ENCODE measurements at places on chromosomes 2 and 18.

DNA sequence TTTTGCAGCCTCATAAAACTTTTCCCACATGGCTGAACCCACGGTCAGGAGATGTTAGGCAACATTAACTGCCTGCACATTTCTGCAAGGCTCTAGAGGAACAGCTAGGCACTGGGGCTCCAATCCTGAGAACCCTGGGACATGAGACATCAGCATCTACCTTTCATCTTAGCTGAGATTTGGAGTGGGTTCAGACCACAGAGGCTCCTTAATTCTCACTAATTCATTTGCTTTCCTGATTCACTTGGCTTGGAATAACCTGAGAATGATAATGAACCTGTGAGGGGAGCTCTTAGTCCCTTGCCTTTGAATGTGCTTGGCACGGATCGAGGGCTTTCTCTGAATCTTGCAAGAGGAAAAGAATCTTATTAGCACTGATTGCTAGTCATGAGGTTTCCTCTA lies 266.2 kb downstream of the FIGN start:
- DNase-seq: no peak

- DNase-seq: no peak
Measured at GRCh38 chr2:224094413-224094812, 55.3 kb upstream of the SERPINE2 start.

DNA sequence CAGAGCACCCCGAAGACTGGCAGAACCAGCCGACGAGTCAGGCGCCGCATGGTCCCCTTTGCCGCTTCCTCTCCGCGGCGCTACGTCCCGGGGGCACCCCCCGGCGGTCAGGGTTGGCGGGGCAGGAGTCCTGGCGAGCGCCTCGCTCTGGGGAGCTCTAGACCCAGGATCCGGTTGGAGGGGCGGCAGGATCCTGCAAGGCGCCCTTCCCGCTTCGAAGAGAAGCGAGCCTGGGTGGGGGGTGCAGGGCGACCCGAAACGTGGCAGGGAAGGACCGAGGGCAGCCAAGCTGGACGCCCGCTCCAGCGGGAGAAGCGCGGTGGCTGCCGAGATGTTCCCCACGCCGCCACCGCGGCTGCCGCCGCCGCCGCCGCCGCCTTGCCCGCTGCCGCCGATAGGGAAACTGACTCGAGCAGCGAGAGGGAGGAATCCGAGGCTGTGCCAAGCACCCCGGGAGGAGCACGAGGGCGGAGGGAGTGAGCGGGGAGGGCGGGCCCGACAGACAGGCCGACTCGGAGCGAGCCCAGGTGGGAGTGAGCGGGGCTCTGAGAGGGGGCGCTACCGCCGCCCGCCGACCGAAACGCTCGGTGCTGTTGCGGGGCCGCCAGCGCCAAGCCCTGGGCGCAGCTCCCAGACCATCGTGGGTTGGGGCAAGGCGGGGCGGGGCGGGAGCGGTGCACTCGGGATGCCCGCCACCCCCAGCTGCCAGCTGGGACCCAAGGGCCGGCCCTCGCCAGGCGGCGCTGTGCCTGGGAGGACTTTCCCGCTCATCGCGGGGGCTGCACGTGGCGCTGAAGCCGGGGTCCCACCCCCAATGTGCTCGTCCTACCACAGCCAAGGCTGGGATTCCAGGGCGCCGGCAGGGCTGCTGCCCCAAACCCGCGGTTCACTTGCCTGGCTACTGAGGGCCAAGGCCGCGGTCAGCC lies at the start of gene GALNT14:
Gene GALNT14 (minus strand): TSS at position 404 of the 926 bp plus-strand sequence. CDS start 354 bp downstream, at position 50.
- DNase-seq: peak; percentile 45

DNA sequence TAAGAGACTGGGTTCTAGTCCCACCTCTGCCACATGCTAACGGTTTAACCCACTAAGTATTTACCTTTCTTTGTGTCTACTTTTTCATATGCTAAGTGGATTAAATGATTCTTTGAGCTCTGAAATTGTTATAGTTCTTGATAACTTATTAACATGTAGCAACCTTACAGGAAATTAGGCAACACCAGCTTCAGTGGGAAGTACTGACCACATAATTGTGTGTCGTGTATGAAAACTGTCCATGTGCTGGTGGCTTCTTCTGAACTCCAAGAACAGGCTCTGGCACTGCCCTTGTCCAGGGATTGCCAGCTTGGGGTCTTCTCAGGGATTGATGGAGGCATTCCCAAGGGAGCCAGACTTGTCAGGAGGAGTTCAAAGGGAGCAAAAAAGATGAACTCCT lies 427.7 kb downstream of the TGIF1 start:
- DNase-seq: no peak

GRCh38 chr18:78721981-78722380 lies 257.6 kb upstream of the SALL3 start:
- no peak for DNase-seq

GRCh38 chr2:164779383-164780057 lies 62.1 kb downstream of the COBLL1 start:
- DNase-seq: no peak

DNA sequence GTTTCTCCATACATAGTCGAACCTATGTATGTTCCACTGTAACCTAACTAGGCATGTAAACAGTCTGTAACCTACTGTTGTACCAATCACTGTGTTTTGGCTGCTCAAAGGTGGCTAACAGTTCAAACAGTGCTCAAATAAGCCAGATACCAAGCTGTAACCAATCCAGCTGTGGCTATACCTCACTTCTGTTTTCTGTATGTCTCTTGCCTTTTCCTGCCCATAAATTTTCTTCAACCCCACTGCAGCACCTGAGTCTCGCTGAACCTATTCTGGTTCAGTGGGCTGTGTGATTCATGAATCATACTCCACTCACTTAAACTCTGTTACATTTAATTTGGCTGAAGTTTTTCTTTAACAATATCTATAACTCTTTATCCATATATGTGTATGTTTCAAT lies 340.7 kb downstream of the LPIN1 start:
- no peak for DNase-seq

DNA sequence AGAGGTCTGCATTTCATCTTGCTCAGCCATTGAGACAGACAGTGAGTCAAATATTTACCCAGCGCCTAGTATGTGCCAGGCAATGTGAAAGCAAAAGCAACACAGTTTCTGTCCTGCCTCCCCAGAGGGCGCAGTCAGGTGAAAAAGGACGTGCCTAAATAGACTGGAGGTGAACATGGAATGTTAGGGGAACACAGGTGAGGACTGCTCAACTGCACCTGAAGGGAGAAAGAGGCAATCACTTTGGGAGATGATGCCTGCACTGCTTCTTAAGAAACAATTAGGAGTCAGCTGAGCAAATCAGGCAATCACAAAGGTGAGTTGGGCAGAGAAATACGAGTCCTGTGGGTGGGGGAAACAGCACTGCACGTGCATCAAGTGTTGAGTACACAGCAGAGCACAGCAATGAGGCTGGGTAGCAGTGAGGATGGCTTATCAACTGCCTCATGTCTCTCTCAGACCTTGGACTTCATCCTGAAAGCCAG lies 218.3 kb upstream of the SMAD7 start:
- DNase-seq: no peak

DNA sequence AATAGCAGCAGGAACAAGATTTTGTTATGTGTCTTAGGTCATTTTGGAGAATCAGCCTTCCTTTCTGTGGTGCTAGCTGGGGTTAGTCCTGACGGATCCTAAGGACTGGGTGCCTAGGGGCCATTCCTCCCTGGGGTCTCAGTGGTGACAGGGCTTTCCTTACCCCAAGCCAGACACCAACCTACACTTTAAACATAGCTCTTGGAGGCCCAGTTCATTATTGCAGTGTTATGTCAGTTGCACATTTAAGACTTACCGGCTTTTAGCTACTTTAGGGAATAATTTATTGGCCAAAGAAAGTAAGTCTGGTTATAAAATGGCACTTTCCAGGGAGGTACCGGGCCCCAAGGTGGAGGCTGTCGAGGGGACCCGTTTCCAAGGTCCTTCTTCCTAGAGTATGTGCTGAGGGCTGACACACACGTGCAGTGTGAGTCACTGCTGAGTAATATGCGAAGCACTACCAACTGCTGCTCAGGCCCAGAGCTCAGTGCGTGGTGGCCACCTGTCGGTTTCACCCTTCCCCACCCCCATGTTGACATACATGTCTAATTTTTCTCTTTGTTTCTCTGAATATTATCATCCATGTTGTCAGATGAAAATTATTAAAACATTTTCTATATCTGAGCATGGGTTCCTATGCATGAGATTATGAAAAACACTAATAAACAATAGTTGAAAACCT lies 37.0 kb upstream of the GRHL1 start:
- no peak for DNase-seq

GRCh38 chr18:30359521-30359920 lies 683.0 kb downstream of the DSC3 start:
- no peak for DNase-seq

DNA sequence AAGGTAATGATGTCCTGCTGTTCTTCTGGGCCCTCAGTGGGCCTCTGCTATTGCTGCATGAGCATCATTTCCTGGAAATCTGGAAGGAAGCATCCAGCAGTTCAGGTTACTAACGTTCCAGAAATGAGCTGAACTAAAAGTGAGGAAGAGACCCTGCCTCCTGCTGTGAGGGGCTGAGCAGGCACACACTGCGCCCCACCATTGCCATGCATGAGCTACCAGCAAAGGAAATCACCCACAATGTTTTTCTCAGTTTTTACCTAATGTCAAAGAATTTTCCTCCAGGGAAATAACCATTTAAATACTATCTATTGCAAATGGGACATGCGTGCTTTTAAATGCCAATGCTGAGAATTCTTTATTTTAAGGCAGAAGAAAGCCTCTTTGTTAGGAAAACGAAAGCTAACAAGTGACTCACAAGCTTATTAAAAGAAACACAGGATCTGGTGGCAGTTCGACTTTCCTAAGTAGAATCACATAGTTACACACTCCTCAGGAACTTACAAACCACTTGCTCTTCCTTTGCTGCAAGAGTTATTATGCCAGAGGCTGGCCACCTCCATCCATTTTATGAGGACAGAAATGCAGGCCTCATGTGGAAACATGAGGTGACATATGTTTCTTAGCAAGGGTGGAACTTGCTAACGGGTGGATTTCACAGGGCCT lies 152.6 kb upstream of the TTC39C start:
- DNase-seq: peak; percentile 49
